Left renal pelvis (tissue), 4 donors: ENCODE measurements at places on chromosomes 4 and X.

GRCh38 chr4:121737846-121738554 is 27.0 kb downstream of the SMIM43 start:
- DNase-seq: no peak

GRCh38 chr4:119748853-119749252 is 120.2 kb upstream of the PDE5A start:
- DNase-seq: no peak

DNA sequence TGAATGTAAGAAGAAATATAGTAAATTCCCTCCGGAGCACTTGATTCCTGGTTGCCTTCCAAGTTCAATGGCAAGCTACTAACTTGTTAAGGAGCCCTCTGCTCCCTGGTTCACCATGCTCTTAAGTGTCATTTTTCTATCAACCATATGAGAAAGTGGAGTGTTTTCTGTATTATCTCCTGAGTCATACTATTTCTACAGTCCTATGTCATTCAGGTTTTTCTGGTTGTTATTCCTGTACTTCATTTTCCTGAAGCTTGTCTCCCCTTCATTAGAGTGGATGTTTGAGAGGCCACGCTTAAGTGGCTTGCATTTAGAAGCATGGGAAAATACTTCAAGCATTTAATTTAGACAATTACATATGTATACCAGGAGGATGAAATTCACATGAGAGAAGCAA is 14.7 kb upstream of the EPGN start:
- DNase-seq: no peak

DNA sequence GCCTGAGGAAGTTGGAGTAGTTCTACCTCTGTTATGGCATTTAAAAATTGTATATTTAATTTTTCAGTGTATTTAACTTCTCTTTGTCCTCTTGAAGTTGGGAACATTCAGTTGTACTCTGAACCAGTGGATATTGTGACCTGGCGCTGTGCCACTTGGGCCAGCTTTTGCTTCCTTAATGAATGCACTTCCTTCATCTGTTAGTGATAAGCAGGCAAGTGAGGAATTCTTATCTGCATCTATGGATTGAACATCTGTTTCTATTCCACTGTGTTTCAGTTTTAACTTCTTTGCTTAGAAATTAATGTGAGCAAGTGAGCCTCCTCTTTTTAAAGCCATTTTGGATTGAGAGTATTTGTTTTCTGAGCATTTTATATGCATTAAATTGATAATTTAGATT is 128.3 kb downstream of the UCHL1 start:
- DNase-seq: no peak

- DNase-seq: no peak
Measured at GRCh38 chrX:57680160-57680559, at the start of gene NLRP2B. Gene NLRP2B, minus strand, starts transcription at chrX:57680260.

- DNase-seq: no peak
Measured at GRCh38 chrX:129818123-129818522, 25.6 kb downstream of the ZDHHC9 start.

- DNase-seq: no peak
Measured at GRCh38 chrX:20711366-20711765, 444.7 kb upstream of the RPS6KA3 start.

DNA sequence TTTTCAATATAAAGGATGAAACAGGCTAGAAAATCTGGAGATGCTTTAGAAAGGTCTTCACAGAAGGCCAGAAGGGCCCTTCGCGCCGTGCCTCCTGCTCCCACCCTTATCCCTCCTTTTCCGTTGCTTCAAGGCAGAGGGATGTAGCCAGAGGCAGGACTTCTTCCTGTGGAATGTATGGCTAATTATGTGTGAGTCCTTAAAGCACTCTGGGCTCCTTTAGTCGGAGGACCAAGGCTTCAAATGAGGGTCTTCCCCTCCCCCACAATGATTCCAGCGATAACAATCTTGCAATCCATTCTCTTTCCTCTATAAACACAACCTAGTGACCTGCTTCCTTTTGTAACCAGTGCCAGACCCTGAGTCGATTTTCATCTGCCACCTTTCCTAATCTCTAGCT is 103.5 kb downstream of the GPC3 start:
- DNase-seq: no peak

DNA sequence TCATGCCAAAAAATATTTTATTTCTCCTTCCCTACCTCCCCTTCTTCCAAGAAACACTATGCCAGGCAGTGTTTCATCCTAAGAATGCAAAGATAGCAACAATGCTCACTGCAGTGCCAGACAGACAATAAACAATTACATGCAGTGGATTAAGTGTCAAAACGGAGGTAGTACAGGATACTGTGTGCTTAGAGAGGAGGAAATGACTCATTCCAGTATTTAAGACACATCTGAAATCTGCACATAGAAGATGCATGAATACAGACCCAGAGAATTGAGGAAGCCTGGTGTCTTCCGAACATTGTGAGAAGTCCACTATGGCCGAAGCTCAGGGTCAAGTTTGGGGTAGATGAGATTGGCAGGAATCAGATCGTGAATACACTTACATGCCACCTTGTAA is 326.4 kb downstream of the PPP3CA start:
- no peak for DNase-seq

DNA sequence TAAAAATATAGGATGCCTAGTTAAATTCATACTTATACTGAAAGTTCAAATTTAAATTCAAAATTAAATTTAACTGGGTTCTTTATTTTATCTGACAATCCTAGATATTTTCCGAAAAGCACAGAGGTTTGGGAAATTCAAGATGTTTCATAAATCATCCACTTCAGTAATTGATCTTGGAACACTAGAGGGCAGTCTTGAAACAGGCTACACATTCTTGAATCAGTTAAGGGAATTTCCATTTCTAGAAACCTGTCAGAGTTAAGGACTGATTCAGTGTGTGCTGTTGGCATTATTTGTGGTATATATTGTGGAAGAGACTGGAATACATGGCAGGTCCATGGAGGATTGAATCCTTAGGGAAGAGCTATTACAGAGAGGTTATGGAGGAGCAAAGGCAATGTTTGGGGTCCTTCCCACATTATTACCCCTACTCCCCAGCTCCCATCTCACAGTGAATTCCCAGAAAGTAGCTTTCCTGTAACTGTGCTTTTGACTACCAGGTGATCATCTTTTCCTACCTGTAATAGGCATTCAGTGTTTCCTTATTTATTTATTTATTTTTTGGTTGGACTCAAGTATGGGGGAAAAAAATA is 92.9 kb downstream of the EGF start:
- DNase-seq: peak; percentile 62

- peak; percentile 22 for DNase-seq
Measured at GRCh38 chr4:6493658-6494304, 21.4 kb upstream of the PPP2R2C start.

GRCh38 chr4:185259719-185260118 is 50.3 kb downstream of the SNX25 start:
- DNase-seq: no peak

DNA sequence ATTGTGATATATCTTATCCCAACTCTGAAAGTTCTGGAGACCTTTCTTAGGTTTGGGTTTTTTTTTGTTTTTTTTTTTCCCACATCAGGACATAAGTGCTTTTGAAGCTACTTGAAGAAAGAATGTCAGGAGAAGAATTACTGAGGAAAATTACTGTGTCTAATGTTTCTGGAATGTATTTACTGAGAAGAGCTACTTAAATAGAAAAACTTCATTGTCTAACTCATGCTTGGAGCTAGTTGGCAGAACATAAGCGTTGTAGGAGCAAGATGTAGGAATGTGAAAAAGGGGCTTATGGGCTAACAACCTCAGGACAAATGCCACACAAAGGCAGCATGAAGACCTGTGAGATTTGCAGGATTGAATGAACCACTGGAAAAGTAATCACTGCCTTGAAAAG is 166.6 kb upstream of the GLRA2 start:
- DNase-seq: no peak

DNA sequence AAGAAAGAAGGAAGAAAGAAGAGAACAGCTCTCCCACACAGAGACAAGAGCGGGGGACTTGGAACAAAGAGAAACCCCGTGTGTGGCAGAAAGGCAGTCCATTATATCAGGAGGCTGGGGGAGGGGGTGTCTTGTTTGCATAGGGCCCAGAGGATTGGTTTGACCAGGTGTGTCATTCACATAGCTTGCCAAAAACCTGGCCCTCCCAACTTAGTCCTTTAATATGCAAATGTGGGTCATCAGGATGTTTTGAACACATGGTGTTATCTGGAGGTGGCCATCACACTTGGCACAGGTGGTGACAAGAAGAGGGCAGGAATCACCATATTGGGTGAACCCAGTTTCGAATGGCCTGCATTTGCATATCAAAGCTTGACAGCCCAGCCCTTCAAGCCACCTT is 111.7 kb downstream of the LINC00632 start:
- no peak for DNase-seq

GRCh38 chr4:2333356-2333841 is 71.5 kb upstream of the MXD4 start:
- no peak for DNase-seq

GRCh38 chrX:40102393-40103381 is 4.9 kb upstream of the BCOR start:
- no peak for DNase-seq

GRCh38 chrX:22329783-22330182 is 57.1 kb downstream of the CBLL2 start:
- no peak for DNase-seq

DNA sequence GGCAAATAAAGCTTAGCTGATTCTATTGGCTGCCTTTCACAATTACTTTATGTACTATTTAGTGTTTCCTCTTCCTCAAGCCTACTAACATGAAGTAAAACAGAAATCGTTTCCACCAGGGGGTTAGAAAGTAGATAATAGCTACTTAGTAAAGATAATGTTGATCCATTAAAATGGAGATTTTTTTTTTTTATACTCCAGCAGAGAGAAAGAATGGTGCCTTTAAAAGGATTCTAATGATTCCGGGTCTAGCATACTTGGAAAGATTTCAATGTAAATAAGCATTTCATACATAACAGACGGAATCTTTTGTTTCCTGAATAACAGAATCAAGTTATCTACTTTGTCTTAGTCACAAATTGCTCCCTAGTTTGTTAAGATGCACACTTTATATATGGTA is 37.1 kb downstream of the GK start:
- DNase-seq: no peak

GRCh38 chr4:113170805-113171468 is 121.5 kb downstream of the ANK2 start:
- no peak for DNase-seq

- no peak for DNase-seq
Measured at GRCh38 chr4:45987858-45988257, 136.0 kb downstream of the GABRG1 start.
